GM13977 (cell line): ENCODE measurements at places on chromosomes 2 and 18.

GRCh38 chr2:239689985-239690384 lies 289.2 kb upstream of the HDAC4 start:
- DNase-seq: no peak

DNA sequence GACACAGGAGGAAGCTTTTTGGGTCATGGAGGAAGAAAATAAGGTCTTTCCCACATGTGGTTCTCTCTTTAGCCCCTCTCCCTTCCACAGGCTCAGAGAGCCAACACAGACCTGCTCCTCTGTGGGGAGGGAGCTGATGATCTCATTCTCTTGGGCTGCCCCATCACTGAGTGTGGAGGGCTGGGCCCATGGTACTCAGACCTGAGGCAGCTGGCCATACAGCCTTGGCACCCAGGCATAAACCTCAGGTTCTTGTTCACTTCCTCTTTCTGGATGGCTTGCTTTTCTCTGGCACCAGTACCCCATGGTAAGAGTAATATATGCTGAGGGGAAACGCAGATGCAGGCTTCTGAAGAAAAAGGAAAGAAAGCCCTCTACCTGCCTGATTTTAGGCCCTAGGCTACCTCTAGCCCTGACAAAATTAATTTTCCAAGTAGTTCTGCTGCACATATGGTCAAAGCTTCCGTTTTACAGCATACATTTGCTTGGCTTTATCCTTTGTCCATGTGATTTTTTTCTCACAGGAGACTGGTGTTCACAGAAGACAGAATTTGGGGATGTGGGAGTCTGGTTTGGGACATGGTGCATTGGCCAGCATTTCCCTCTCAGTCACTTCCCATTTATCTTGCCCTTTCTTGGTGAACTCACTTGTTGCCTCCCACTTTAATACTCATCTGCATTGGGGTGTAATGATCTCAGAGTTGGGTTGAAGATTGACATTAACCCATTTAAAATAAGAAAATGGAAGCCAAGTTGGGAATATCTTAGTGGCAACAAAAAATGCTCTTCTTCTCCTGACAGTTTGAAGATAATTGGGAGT lies 11.1 kb downstream of the DHRS9 start:
- DNase-seq: no peak

DNA sequence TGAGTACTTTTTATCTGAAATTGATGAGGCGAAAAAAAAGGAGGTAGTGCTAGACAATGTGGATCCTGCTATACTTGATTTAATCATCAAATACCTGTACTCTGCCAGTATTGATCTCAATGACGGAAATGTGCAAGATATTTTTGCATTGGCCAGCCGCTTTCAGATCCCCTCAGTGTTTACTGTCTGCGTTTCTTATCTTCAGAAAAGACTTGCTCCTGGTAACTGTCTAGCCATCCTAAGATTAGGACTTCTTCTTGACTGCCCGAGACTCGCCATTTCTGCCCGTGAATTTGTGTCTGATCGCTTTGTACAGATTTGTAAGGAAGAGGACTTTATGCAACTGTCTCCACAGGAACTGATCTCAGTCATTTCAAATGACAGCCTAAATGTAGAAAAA lies 453 bp downstream of the KLHL41 start:
- DNase-seq: no peak

DNA sequence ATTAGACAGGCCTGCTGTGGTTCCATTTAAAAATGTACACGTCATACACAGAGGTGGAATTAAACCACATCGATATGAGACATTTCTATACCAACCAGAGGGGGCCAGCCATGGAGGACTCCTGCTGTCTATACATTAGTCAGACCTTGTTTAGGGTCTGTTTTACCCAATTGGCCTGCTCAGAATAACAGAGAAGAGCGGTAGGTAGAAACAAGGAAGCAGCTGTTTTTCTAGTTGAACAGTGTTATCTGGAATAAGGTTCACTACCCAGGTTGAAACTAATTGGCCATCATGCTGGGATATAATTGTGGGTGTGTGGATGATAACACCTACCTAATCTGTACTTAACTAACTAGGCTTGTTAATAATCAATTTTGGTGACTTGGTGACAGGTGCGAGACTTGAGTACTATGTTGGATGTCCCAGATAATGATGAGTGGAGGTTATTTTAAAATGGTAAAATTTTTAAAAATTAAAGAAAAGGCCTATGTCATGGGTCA lies 47.5 kb downstream of the RHBDD1 start:
- DNase-seq: no peak

- DNase-seq: peak; percentile 72
Measured at GRCh38 chr18:58819051-58819450, 45.6 kb upstream of the ZNF532 start.

DNA sequence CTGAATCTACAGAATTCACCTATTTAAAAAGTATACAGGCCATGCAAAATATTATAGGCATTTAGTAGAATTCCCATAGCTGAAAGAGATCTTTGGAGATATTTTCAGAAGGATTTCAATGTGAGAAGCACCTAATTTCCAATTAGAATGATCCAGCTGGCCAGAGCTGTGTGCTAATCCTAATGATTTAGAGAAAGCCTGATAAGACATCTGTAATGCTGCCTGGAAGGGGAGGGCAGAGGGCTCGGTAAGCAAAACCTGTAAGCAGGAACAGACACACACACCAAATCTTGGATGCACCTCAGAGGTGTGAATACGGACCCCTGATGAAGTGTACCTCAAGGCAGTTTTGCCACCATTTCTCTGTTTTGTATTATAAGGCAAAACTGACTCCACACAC lies 14.0 kb downstream of the SERTAD2 start:
- no peak for DNase-seq
